Fibroblast of skin of right quadriceps (primary cell): ENCODE measurements at places on chromosomes 4 and X.

GRCh38 chr4:24674279-24674678 is 89.9 kb upstream of the DHX15 start:
- no peak for DNase-seq

- DNase-seq: no peak
These were observed 44.5 kb downstream of the FTHL17 start for GRCh38 chrX:31027351-31027750.

DNA sequence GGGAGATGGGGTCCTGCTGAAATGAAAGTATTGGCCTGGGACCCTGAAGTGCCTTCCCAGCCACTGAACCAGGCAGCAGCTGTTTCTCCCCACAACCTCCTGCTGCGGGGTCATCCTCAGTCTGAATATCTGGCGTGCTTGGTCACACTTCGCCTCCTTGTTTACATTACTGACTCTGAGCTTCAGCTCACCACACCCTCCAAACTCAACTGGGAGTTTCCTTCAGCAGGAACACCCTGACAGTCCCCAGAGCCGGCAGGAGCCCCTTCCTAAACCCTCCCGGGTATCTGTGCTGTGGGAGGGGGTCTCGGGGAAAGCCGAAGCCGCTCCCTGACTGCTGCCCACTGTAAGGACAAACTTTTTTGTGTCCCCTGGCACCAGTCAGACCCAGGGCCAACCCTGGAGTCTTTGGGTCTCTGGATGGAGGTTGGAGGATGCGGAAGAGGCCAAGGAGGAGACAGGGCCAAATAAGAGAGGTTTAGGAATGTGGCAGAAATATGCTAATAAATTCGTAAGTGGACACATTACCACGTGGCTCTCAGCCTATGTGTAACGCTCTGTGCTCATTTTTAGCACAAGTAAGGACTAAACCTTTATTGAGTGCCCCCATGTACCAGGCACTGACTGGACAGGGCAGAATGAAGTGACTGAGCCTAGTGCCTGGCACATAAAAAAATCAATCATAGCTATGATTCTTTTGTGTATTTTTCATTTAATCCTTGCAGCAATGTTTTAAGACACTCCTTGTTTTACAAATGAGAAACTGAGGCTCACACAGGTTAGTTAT is 20.7 kb downstream of the FHDC1 start:
- no peak for DNase-seq

- DNase-seq: peak; percentile 43
These were observed 263.3 kb downstream of the BMPR1B start for GRCh38 chr4:95021099-95021498.

GRCh38 chr4:113147498-113148111 is 98.2 kb downstream of the ANK2 start:
- no peak for DNase-seq
